ENCODE measurements at places on chromosomes 2 and 18.
A peak's percentile ranks its signal among the peaks of the same experiment; 100 is the strongest.

DNA sequence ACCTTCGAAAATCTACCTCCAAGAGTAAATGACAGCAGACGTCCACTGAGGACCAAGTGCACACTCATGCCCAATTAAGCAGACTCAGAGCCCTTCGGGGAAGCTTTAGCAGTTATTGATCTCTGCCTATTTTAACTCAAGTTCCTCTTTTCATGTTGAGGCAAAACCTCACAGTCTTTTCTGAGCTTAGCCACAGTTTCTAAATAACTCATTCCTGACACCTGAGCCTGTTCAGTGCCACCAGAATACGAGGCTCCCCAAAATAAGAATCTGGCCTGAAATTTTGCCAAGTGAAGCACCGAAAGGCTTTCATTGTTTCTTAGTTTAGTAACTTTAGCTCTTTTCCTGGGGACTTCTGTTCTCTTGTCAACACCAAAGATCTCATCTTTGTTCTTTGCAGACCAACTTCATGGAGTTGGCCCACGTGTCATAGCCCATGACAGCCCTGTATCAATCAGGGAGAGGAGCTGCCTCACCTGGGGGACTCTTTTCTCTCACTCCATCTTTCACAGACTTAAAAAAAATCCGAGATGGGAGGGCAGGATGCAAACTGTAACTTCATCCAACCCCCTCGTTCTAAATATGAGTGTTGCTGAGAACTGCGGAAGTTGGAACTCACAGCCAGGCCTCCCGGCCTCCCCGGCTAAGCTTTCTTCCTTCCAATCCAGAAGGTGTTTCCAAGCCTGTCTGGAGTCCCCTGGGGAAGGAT, 22.2 kb downstream of the INPP5D start:
- DNase-seq: no peak

GRCh38 chr2:147231081-147231480, 613.7 kb upstream of the ACVR2A start:
- DNase-seq: no peak

- no peak for DNase-seq
Measured at GRCh38 chr2:50529600-50530218, 502.2 kb downstream of the NRXN1 start.

GRCh38 chr2:11344956-11345677, 681 bp upstream of the ROCK2 start:
- peak; percentile 4 for DNase-seq

DNA sequence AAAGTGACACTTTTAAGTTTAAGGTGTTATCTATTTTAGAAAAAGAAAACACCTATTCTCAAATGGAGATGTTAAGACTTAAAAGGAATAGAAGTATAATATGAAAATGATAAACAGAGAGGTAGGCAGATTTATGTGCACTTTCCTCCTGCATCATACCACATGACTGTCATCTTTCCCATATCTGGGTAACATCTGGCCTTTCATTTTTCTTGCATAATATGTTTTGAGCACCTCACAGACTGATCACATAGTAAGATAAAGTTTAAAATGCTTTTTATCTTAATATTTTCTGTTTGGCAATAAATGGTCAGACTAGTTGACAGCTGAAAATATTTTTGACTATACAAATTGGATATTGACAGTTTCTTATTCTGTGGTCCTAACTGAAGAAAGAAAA, 1852.1 kb upstream of the PIK3C3 start:
- DNase-seq: no peak

GRCh38 chr18:14978962-14979535, 231.1 kb downstream of the ANKRD30B start:
- DNase-seq: no peak

- no peak for DNase-seq
Measured at GRCh38 chr2:69717861-69718273, 24.1 kb upstream of the ANXA4 start.

GRCh38 chr2:146734042-146734820, 1110.6 kb upstream of the ACVR2A start:
- DNase-seq: no peak

- no peak for DNase-seq
Measured at GRCh38 chr2:231781798-231782726, 980 bp upstream of the PDE6D start.

DNA sequence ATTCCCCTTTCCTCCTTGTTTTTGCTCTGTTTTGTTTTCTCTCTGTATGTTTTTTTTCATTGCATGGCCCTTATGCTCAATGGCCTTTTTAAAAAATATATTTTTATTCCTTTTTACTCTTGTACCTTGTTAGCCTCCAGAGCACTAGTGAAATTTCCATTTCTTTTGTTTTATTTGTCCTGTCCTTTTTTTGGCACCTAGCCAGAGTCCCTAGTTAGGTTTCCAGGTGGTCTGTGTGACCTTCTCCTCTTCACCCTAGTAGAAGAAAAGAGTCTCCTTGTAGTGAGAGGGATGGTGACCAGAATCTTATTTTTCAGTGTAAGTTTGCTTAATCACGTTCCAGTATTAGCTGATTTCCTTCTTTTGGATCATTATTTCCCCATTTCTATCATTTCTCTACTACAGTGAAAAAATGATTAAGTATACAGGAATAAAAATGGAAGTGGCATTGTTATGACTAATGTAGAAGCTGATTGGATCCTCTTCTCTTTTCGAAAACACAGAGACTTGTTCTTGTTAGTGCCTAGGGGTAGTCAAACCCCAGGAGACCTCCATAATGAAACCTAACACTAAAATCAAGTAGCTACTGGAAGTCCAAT, 65.9 kb downstream of the NBEAL1 start:
- DNase-seq: no peak
